ENCODE measurements at places on chromosomes 4 and X.
A peak's percentile ranks its signal among the peaks of the same experiment; 100 is the strongest.

- no peak for DNase-seq
Measured at GRCh38 chrX:40009462-40009851, 88.3 kb downstream of the BCOR start.

DNA sequence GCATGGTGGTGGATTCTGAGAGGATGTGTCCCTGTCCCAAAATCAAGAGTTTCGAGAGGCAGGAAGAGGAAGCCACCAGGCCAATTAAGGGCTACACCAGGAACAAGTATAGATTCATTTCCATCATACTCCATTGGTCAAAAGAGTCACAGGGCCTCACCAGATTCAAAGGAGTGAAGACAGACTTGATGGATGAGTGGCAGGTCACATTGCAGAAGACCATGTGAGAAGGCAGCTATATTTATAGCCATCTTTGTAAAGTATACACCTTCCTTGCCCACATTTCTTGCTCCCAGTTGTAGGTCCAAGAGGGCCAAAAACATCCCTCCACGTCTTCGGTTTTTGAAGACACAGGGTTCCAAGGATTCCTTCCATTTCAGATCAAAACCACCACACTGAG, 406.0 kb downstream of the BCOR start:
- DNase-seq: no peak

DNA sequence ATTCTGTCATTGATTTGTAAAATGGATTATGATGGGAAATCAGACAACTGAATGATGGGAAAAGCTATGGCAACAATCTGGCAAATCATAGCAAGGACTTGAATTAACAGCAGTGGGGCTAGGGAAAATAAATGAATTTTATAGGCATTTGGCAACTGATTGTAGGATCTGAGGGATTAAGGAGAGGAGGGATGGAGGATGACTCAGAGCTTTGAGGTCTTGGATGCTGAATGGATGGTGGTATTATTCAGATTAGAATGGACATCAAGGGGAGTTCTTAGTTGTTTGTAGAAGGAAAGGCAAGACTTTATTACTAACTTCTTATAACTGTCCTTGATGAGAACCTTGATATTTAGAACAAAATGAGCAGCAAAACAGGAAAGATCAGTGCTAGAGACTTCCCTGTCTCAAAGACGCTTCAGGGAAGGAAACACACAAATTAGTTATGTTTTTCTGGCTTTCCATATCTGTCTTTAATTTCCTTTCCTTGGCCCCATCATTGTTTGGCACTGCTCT, 51.4 kb upstream of the HHIP start:
- DNase-seq: no peak

DNA sequence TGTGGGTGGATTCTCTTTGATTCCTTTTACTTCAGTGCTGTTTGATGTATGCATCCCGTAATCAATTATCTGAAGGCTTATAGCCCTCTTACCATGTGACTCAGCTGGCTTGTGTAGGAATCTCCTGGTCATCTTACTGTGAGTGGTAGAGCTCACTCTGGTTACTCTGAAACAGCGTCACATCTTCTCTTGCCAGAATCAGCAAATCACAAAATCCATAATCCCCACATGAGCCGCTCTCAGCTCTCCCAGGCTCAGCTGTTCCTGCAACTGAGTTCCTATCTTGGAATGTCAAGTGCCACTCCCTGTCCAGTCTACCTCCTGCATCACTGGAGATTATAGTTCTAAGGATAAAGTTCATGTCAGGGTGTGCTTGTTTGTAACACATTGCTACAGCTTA, 278.0 kb downstream of the FBXO8 start:
- DNase-seq: no peak

DNA sequence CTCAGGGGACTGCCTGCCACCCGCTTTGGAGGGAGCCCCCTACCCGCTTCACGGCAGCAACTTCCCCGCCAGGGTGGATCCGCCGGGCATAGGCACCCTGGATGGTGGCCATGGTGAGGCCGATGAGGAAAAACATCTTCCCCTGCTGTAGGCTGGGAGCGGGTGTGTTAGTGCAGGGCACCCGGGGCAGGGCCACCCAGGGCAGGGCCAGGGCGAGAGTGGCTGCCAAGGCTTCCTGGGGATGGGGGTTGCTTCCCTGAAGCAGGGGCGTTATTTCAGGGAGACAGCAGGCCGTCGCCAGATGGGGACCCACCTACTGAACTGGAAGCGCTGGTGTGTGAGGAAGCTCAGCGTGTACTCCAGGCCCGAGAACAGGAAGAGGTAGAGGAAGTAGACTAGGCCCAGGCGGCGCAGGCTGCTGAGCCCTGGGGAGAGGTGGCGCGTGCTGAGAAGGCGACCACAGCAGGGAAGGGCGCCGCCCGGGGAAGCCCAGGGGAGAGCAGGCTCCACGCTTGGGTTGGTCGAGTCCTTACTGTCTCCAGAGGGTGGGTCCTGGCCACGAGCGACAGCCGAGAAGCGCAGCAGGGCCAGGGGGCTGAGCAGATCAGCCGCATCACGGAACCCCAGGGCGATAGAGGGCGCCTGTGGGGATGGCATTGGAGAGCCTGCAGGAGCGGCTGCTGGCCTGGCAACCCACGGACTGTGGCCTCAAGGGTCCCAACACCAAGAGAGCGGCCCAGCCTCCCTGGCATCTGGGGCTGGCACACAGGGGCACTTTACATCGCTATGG, 31.5 kb downstream of the NOP14 start:
- DNase-seq: peak; percentile 62

GRCh38 chr4:159019356-159019755, 83.5 kb upstream of the RAPGEF2 start:
- DNase-seq: no peak

GRCh38 chrX:49039598-49040375, 3.4 kb downstream of the TFE3 start:
- peak; percentile 15 for DNase-seq

All from T-cell (primary cell).